ENCODE measurements at places on chromosomes 5 and 9.
A peak's percentile ranks its signal among the peaks of the same experiment; 100 is the strongest.

DNA sequence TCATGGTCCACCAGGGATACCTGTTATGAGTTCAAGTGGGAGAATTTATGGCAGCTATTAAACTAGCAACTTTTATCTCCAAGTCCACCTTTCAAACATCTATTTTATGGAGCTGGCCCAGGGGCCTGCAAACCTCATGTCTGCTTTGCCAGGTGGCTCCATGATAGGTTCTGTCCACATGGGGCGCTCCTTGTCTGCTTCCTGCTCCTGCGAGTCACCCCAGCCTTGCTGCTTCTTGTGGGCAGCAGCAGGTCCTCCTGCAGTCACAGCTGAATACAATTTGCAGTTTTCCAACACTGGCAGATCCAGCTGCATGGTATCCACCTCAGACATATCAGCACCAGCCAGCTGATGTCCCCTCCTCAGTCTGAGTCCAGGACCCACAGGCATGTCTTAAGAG, 39.6 kb upstream of the FRRS1L start:
- no peak for DNase-seq

- no peak for DNase-seq
Observed at GRCh38 chr9:115121181-115121580, 3.2 kb upstream of the TNC start.

DNA sequence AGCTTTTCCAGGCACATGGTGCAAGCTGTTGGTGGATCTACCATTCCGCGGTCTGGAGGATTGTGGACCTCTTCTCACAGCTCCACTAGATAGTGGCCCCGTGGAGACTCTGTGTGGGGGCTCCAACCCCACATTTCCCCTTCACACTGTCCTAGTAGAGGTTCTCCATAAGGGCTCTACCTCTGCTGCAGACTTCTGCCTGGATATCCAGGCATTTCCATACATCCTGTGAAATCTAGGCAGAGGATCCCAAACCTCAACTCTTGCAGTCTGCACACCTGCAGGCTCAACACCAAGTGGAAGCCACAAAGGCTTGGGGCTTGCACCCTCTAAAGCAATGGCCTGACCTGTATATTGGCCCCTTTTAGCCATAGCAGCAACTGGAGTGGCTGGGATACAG, 283.4 kb upstream of the KLF4 start:
- DNase-seq: no peak

DNA sequence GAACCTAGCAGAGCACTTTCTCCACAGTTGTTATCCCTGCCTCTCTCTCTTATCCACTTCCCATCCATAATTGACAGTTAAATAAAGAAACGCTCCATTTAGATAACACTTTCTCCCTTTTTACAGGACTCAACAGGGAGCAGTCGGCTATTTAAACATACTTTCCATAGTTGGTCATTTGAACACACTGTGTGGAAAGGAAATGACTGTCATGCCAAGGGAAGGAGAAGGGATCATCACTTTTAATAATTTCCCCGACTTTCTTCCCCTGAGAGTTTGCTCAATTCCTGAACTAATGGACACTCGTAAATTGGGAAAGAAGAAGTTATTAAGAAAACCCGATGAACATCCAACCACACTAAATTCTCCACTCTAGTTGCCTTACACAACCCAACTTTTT, 400.8 kb upstream of the PTGER4 start:
- DNase-seq: no peak

- DNase-seq: no peak
Observed at GRCh38 chr9:135079018-135079417, 8.4 kb upstream of the OLFM1 start.

DNA sequence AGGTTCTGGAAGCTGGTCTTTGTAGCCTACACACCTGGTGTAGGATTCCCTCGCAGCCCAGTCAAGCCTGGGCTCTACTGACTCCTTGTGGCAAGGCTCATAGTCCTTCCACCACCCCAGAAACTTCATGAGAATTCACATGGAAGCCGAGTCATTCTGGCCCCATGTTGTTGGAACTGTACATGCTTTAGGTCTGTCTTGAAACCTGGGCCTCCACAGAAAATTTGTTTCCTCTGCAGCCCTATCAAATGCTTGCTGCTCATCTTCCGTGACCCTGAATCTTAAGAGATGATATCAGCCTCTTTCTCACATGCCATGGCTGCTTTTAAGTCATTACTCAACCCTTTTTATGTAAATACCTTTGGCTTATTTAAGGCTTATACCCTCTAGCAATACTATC, 113.4 kb upstream of the GRHPR start:
- DNase-seq: peak; percentile 31

- DNase-seq: no peak
Observed at GRCh38 chr5:76598531-76598930, 24.7 kb downstream of the F2RL2 start.

- peak; percentile 71 for DNase-seq
Observed at GRCh38 chr5:78985725-78986223, 664 bp upstream of the ARSB start.

GRCh38 chr5:58074222-58074621, 385.7 kb downstream of the PLK2 start:
- DNase-seq: no peak

GRCh38 chr5:83072966-83073365, 4.2 kb downstream of the TMEM167A start:
- DNase-seq: no peak

- DNase-seq: no peak
Observed at GRCh38 chr9:104858846-104859245, 69.1 kb downstream of the ABCA1 start.

- DNase-seq: no peak
Observed at GRCh38 chr5:180873615-180874520, 12.8 kb upstream of the ZFP62 start.

GRCh38 chr5:88659529-88660263, 223.3 kb downstream of the MEF2C start:
- DNase-seq: no peak

DNA sequence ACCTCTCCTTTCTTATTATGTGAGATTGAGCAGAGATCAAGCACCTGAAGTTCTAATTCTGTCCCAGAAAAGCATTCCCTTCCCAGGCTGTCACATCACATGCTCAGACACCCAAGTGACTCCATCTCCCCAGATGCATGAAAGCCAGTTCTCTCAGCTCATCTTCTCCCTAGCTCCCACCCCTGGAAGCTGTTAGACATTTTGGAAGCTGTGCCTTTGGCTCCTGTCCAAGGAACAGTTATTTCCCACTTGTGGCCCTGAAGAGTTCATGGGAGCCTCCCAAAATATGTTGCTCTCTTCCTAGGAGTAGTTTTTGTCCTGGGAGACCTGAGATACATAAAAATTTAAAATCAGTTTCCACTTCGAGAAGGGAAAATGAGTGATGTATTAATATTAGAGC, 161.4 kb upstream of the GAS1 start:
- no peak for DNase-seq

GRCh38 chr9:127389381-127390247, 7.4 kb upstream of the SLC2A8 start:
- no peak for DNase-seq

GRCh38 chr9:69036309-69036708, 757 bp downstream of the FXN start:
- no peak for DNase-seq

DNA sequence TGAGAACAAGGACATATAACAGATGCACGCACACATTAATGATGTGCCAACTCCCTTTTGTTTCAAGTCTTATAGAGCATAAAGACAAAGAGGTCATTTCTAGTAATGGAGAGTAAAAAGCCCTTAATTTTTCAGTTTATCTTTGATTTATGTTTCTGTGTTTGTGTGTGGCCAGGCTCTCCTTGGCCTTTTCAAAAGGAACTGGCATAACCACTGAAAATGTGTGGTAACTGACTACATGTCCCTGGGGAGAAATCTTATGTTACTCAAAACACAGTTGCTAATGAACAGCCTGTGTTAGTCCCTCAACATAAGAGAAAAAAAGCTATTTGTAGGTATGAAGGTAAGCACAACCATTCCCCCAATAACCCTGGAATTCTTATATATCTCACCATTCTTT, 47.6 kb upstream of the SHOC1 start:
- DNase-seq: no peak

GRCh38 chr9:6780690-6781089, 22.9 kb downstream of the KDM4C start:
- no peak for DNase-seq

DNA sequence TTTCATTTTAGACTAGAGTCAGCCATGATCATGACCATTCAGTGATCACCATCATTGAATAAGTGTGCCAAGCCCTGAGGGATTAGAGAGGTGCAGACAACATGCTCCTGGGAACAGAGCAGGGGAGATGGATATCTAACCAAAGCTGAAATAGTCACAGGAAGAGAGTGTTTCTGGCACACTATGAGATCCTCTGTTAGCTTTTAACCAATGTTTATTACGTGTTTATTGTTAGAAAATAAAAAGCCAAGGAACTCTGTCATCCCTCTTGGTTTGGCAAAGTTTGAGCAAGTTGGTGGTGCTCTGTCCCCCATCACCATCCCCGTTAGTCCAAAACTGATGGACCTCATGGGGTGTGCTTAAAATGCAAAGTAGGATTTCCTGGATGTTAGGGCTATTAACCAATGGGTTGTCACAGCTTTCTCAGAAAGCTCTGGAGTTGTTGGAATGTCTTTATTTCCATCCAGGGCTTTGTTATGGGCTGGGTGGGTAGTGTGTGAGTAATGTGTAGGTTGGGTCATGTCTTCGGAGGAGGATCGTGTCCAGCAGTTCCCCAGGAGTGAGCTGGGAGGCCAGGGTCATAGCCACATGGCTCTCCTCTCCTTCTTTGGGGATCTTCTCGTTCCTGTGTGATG, 34.9 kb downstream of the SLC28A3 start:
- DNase-seq: no peak

DNA sequence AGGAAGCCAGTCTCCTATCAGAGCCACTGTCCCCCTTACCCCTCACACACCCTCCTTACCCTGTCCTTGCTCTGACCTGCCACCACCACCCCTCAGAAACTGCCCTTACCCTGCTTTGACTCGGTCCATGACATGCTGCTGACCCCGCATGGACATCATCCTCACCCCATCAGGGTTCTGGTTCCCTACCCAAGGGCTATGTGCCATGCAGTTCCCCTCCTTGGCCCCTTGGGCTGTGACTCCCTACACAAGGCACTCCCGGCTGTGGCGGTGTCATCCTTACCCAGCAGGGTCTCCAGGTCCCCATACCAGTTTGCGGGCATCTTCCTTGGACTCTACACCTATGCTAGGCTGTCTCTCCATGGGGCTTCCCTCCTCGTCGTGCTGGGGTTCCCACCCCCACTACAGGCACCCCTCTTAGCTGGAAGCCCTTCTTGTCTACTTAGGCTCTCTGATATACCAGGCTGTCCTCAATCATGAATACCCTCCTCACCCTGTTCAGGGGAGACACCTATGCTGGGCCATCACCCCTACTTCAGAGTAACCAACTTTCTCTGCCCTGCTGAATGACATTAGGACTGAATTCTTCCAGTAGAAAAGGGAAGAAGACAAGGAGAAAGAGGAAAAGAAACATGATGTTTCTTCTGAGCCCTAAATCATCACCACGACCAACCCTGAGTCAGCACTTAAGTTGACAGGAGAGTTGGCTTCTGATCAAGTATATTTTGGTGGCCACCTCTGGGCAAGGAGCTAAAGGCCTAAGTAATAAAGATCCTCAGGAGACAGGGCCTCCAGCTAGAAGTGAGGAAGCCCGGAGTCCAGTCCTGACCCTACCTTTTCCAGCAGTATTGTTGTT, 115.2 kb downstream of the GCNT1 start:
- no peak for DNase-seq

DNA sequence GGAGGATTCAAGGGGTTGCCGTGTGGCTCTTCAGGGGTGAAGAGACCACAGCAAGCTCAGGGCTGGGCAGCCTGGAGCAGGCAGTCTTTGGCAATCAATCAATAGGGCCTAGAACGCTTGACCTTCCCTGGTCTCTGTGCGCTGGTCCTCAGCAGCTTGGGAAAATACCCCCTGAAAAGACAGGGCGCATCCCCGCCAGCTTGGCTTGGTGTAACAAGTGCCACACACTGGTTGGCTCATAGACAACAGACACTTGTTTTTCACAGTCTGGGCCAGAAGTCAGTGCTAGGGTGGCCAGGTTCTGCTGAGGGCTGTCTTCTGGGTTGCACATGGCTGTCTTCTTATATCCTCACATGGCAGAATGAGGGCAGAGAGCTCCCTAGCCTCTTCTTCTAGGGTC, 141.1 kb downstream of the HSD17B3 start:
- no peak for DNase-seq

- peak; percentile 74 for DNase-seq
Observed at GRCh38 chr5:178483620-178484019, 106.6 kb downstream of the COL23A1 start.

DNA sequence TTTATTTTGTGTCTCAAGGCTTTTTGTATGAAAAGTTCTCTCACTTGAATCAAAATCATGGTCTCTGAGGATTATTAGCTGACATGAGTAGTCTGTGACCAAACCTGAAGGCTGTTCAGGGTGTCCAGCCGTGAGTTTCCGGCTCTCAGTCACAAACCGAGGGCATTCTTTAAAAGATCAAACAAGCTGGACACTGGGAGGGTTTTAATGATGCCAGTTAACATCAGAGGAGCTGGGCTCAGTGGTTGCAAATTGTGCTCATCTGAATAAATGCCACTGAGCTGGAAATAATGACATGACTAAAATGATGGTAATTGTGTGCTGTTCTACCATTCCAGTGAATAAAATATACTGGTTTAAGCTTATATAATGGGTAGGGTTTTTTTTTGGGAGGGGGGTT, 153.1 kb downstream of the FOCAD start:
- no peak for DNase-seq

DNA sequence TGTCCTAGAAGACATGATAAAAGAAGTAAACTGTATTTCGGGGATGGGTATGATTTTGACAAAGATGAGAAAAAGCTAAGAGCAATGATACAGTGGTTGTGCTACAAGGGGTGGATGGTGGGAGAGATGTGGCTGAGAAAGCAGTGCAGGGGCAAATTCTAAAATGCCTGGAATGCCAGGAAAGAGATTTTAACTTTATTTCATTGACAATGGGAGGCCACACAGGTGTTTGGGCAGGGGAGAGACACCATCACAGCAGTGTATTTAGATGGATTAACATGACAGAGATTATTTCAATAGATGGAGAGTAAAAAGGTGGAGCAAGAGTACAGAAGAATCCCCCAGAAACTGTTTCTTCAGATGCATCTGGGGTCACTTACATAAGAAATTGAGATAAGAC, 71.2 kb downstream of the MAMDC2 start:
- DNase-seq: no peak

- DNase-seq: no peak
Observed at GRCh38 chr5:149796030-149796429, 65.9 kb downstream of the PPARGC1B start.

GRCh38 chr9:108569624-108570023, 286.2 kb downstream of the ACTL7B start:
- DNase-seq: no peak

- DNase-seq: no peak
Observed at GRCh38 chr5:93382188-93382825, 198.7 kb downstream of the NR2F1-AS1 start.

DNA sequence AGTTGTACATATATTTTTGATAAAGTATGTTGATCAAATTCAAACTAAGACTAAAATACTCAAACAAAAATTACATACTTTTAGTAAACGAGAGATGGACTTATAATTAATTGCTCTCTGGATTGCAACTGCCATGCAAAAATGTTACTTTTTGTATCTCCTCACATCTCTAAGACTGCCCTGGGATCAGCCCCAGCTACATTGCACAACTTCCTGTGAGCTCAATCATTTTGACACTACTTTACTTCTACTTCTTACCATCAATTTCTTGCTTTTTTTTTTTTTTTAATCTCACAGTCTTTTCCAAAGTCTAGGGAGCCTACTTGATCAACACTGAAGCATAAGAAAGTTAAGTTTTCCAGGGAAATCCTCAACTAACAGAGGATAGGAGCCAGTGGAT, 506.0 kb upstream of the CDH10 start:
- DNase-seq: no peak

Data from activated CD8-positive, alpha-beta T cell treated with anti-CD3 and anti-CD28 coated beads, Interleukin-2, amount 10 ng/mL, durations not matched to agents 7 days and 5 days (primary cell).